ENCODE measurements at places on chromosomes 13 and 19.
A peak's percentile ranks its signal among the peaks of the same experiment; 100 is the strongest.

GRCh38 chr19:33486936-33487811, 34.4 kb downstream of the PEPD start:
- no peak for DNase-seq

- DNase-seq, result no peak
These were observed 93.9 kb downstream of the STARD13 start for GRCh38 chr13:33191425-33192210.

DNA sequence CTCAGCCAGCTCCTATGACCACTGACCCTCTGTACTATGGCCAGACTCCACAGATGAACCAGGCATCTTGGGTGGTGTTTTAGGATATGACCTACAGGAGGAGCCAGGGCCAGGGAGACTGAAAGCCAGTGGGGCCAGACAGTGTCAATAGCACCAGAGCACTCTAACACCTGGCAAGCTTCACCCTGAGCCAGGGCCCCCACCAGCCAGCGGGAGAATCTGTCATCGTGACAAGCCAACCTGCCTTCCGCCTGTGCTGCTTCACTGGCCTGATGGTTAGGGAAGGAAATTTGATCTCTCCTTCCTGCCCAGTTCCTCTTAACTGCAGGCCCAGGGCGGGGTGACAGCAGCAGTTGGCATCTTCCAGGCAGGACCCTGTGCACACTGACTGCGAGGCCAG, 222.4 kb downstream of the UQCRFS1 start:
- no peak for DNase-seq

- no peak for DNase-seq
These were observed 94.2 kb downstream of the CDADC1 start for GRCh38 chr13:49341941-49342340.

GRCh38 chr13:71430681-71431080, 436.3 kb downstream of the DACH1 start:
- no peak for DNase-seq

DNA sequence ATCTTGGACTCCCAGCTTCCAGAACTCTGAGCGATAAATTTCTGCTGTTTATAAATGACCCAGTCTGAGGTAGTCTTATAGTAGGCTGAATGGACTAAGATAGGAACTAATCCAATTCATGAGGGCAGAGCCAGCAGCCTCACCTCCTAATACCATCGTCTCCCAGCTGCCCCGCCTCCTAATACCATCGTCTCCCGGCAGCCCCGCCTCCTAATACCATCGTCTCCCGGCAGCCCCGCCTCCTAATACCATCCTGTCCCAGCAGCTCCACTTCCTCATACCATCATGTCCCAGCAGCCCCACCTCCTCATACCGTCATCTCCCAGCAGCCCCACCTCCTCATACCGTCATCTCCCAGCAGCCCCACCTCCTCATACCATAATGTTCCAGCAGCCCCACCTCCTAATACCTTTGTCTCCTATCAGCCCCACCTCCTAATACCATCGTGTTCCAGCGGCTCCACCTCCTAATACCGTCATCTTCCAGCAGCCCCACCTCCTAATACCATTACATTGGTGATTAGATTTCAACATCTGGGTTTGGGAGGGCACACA, 2.4 kb upstream of the ARGLU1 start:
- peak; percentile 53 for DNase-seq

DNA sequence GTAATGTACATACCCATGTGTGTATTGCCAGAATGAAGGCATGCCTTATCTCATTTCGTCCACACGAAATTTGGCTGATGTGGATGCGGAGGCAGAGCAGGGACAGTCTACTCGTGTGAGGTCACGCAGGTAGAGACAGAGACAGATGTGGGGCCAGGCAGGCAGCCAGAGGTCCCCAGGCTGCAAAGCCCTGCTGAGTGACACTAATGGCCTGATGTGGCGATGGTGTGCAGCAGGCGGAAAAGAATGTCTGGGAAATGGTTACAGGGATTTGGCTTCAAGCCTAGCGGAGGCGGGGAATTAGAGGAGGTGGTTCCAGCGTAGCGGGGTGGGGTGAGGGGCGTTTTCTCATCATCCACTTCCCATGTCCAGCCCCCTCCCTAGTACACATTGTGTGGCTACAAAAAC, 4.2 kb upstream of the IZUMO2 start:
- DNase-seq, result no peak

DNA sequence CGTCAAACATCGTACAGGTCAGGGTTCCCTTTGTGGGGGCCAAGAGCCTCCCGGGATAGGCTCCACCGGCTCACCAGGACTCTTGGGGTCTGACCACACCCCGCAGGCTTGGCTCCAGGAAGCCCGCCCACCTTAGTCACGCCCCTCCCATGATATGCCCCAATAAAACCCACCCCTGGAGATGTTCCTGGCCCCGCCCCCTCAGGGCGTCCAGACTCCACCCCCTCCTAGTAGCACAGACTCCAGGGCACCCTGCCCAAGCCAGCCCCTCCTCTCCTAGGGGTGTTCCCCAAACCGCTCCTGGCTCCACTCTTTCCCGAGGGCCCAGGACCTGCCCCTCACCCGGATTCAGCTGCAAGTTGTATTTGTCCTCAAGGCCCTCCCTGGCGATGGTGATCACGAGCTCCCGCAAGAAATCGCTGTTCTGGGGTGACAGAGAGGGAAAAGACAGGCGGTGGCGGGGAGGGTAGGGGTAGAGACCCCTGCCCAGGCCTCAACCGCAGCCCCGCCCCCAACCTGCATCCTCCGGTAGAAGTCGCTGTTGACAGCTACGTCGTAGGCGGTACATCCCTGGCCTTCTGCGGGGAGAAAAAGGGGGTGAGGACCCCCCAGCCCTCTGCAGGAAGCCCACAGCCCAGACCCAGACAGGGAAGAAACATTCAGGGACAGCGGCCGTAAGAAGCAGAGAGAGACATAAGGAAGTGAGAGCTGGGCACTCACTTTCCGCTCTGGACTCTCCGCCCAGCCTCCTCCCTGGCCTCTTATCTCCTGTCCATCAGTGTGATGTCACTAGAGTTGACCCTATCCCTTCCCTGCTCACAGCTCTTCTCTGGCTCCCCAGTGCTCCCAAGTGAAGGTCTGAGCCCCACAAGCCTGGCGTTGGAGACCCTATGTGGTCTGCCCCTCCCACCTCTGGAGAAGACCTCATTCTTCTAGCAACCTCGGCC, 3.9 kb downstream of the PIH1D1 start:
- DNase-seq, result no peak

- DNase-seq, result no peak
These were observed 1438.6 kb downstream of the UQCRFS1 start for GRCh38 chr19:27774337-27774736.

DNA sequence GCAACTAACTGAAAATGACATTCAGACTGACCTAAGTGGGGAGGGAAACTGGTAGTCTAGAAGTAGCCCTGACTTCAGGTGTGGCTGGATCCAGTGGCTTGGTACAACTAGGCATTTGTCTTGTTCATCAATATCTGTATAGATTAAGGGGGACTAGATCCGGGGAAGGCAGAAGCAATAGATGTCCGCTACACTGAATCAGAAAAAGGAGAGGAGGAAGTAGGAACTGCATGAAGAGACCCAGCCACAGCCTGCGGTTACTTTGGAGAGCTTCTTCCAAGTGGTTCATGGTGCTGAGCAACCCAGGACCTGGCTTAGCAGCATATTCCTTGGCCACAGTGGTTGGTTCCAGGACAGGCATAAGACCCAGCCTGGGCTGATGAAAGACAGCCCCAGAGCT, 9.9 kb upstream of the PRODH2 start:
- no peak for DNase-seq

GRCh38 chr19:56639217-56639616, 3.7 kb upstream of the SMIM17 start:
- no peak for DNase-seq

DNA sequence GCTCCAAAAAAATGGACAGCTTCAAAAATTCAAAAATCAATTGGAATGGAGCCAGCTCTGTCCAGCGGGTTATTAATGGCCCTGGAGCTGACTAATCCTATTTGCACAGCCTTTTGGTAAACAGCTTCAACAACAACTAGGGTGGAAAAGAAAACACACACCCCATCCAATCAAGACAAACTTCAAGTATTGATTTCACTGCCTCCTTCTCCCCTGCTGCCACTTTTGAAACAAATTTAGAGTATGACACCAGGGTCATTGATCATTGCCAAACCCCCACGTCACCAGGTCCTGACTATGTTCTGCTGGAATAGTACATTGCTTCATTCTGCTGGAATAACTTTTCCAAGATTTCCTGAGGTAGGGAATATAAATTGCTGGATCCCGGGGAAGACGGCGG, 56.8 kb upstream of the GTF3A start:
- no peak for DNase-seq

DNA sequence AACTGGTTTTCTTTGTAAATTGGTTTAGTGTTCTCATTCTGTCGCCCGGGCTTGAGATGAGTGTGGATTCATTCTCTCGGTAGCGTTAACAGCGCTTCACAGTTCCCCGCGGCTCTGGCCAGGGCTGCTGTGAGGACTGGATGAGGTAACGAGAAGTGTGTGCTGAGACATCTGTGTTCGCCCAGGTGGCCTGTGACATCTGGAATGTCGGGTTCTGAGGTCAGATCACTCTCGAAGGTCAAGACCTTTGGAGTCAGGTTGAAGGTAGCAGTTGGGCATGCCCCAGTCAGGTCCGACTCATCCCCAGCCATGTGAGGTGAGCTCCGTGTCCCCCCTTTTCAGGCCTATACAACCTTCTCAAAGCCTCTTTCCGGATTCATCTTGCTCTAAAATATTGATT, 13.4 kb upstream of the TUBGCP3 start:
- no peak for DNase-seq

- DNase-seq, result no peak
These were observed 17.5 kb downstream of the BORA start for GRCh38 chr13:72745260-72745659.

GRCh38 chr13:72823081-72823480, 41.1 kb downstream of the PIBF1 start:
- no peak for DNase-seq

DNA sequence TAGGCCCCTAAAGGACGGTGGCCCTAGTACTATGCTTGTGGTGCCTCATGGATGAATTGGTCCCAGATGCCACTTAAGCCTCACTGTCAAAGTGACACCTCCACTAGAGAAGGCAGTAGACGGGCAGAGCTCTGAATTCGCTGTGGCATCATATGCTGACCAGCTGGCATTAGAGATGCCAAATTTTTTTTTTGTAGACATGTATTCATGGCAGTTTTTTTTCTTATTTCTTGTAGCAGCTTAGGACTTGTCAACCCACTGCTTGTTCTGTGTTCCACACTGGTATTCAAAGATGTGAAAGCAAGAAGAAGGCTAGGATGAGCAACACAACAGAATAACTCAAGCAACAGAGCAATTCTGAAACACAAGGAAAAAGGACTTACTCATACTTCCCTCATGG, 212.5 kb downstream of the DLEU7 start:
- DNase-seq, result no peak

GRCh38 chr13:94902722-94903407, 190.5 kb upstream of the SOX21 start:
- no peak for DNase-seq

GRCh38 chr19:5585461-5586299, 17.9 kb upstream of the TINCR start:
- DNase-seq, result peak; percentile 10

DNA sequence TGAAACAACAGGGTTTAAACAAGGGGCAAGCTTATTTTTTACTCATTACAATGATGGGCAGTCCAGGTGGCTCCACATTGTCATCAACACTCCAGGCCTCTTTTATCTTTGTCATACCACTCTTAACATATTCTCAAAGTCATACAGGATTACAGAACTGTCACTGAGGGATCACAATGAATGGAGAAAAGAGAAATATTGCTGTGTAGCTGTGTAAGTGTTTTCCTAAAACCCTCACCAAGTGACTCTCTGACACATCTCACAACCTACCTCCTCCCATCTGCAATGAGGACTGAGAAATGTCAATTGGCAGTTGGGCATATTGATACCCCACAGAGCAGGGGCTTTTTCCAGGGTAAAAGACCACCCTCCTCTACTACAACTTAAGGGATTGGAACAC, 562.1 kb downstream of the TBC1D4 start:
- no peak for DNase-seq

DNA sequence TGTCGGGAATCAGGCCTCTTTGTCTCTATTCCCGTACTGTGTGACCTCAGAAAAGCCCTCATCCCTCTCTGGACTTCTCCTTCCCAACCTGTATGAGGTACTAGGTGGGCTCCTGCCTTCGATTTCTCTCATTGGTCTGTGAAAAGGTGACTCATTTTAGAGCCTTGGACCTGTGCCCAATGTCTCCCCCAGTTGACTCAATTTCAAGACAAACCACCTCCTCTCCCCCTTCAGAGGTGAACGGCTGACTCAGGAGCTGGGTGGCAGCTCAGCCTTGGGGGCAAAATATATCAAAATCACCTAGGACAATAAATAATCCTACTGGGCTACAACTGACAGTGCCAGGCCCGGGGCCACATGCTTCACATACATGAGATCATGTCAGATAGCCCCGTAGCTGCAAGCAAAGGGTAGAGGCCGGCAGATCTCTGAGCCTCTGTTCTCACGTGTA, 630 bp downstream of the COQ8B start:
- DNase-seq, result peak; percentile 71

DNA sequence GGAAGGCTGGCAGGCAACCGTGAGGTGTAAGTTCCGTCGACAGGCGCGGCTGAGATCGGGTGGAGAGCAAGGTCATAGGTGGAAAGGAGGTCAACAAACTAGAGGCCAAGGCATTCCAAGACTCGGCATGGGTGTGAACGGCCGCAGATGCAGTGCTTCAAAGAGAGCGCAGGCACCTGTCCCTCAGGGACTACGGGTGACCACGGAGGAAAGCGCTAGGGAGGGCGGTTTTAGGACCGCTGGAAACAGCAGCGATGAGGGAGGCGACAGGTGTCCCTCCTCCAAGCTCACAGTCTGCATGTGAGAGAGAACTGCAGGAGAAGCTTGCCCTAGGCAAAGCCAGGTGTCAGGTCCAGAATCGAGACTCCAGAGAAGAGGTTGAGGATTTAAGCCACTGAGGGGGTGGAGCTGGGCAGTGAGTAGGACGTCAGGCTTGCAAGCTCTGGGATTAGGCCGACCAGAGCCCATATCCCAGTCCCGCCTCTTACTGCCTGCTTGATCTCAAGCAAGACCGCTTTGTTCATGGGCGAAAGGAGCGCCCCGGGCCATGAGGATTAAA, 1.6 kb upstream of the MLNR start:
- DNase-seq, result no peak

GRCh38 chr13:80742033-80742432, 401.1 kb upstream of the SPRY2 start:
- DNase-seq, result no peak

GRCh38 chr13:107271227-107271626, 703.3 kb upstream of the ARGLU1 start:
- DNase-seq, result no peak
